HFF-Myc (cell line): ENCODE measurements at places on chromosomes 4 and X.

DNA sequence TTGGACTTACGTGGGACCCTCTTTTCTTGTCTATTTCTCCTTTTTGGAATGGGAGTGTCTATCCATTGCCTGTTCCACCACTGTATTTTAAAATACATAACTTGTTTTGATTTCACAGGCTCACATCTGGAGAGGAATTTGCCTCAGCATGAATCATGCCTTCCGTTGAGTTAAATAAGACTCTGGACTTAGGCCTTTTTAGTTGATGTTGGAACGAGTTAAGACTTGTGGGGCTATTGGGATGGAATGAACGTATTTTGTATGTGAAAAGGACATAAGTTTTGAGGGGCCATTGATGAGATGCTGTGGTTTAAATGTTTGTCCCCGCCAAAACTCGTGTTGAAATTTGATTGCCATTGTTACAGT is 66.2 kb downstream of the BEX3 start:
- DNase-seq: no peak

GRCh38 chr4:112523764-112524505 is 8.0 kb upstream of the NEUROG2 start:
- DNase-seq: no peak

DNA sequence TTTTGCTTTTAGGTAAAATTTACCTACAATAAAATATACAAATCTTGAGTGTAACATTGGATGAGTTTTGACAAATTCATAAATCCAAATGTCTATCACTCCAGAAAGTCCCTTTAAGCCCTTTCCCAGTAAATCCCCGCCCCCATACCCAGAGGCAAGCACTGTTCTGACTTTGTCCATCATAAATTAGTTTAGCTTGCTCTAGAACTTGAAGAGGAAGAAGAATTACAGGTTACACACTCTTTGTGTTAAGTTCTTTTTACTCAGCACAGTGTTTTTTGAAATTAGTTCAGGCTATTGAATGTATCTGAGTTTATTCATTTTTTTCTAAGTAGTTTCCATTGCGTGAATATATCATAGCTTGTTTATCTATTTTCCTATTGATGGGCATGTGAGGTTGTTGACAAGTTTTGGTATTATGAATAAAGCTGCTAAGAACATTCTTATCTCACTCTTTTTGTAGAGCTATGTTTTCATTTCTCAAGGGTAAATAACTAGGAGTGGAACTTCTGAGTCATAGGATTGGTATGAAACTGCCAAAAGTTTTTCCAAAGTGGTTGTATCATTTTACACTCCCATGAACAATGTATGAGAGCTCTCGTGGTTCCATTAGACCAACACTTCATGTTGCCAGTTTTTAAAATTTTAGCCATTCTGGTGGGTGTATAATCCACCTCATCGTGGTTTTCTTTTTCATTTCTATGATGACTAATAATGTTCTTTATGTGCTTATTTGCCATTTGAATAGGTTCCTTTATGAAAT is 22.4 kb upstream of the HPSE start:
- peak; percentile 90 for DNase-seq

DNA sequence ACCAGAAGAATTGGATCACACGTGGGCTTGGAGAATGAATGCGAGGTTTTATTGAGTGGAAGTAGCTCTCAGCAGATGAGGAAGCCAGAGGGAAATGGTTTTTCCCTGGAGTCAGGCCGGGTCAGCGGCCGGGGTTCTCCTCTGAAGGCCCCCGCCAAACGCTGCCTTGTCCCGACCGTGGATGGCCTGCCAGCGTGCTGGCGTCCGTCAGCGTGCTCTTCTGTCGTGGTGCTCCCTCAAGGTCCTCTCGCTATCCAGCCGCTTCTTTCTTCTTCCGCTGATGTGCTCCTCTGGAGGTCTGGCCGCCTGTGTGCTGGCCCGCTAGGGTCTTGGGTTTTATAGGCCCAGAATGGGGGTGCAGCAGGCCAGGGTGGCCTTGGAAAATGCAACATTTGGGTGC is 632.2 kb downstream of the TRAM1L1 start:
- DNase-seq: no peak
